ENCODE measurements at places on chromosomes 2 and 18.

DNA sequence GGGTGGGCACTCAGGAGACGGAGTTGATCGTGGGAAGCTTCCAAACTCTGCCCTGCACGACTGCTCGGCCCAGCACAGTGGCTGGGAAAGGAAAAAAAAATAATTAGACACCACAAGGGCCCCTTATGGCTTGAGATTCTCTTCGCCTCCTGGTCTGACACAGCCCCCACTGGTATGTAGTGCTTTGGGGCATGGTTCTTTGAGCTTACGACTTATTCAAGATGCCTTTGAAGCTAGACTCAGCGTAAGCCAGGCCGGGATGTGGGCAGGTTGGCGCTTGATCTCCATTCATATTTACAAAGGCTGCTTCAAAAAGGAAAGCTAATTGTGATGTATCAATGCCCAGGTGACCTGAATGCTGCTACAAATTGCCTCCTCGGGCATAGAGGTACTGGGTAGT, 50.5 kb downstream of the CXCR4 start:
- no peak for DNase-seq

DNA sequence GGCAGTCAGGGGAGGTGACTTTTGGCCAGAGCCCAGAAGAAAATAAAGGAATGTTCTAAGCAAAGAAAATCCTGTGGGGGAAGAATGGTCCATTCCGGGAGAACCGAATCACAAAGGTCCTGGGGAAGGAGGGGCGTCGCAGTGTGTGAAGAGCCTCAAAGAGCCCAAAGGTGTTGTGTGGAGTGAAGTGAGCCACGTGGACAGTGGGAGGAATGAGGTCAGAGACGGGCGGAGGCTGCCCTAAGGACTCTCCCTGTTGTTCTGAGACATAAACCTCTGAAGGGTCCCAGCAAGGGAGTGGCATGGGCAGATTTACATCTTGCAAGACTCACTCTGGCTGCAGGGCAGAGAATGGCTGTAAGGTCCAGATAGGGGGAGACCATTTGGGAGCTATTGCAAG, 91.3 kb upstream of the SEC11C start:
- DNase-seq = no peak

DNA sequence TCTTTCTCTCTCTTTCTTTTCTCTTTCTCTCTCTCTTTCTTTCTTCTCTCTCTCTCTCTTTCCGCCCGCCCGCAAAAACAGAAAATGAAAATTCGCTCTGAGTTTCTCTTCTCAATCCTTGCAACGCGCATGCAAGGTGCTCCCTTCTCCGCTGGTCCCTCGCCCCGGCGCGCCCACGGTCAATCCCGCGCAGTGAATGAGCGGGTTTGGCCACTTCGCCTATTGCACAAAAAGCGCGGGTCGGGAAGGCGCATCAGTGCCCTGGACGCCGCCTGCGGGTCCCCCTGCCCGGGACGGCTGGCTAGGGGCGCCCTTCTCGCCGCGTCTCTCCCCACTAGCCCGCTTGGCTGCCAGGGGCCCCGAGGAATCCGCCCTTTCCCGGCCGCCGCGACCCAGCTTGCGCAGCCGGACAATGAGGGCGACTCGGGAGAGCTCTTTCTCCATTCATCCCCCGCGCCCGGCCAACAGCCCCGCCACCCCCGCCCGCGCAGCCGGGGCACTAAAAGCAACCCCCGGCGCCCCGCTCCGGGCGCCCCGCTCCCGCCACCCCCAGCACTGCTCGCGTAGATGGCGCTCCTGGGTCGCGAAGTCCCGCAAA, 706 bp downstream of the LAMA1 start:
- no peak for DNase-seq

- DNase-seq = no peak
These were observed 14.8 kb downstream of the TIMM21 start for GRCh38 chr18:74163019-74163660.

DNA sequence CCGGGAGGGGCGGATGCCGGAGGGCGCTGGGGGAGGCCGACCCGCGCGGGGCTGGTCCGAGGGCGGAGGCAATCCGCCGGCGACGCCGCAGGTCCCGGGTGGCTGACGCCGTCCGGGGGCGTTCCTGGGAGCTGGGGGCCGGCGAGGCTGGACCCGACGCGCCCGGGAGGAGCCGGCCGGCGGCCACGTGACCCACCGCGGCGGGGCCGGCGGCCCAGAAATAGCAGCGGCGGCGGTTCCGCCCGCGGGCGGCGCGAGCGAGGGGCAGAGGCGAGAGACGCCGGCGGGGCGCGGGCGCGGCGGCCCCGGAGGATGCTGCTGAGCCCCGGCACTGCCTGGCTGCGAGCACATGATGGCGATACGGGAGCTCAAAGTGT, at the start of gene RAB31:
Gene RAB31, plus strand, starts transcription at position 245 of the 377 bp plus-strand sequence. Its CDS starts 105 bp downstream, at position 350.
- DNase-seq = peak; percentile 97

DNA sequence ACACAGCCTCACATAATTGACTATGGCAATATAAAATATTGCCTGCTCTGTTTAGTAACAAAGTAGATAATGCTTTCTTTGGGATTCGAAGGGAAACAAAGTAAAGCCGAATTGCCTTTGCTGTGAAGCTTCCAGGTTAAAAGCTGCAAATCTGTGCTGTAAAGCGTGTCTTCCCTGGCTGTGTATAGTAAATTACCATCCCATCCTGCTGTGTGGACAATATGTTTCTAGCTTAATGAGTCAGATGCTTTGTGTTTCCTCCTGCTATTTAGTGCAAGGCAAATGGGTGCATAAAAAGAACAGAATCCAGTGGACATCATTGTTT, 265.1 kb downstream of the SOCS6 start:
- DNase-seq = no peak

DNA sequence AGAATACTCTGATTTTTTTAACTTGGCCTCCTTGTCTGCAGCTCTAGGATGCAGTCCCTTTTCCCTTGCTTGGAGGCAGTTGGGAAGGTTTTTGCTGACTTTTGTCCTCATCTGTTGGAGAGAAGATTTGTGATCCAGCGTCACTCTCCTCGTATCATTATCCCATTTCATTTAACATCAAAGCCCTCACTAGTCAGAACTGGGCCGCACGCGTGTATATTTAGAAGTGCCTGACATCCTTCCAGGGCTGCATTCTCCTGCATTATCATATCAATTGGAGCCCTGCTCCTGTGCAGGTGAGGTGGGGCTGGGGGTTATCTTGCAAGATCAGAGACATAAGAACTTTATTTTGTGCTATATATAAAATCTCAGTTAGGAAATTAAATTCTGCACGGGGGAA, 435.1 kb upstream of the HS6ST1 start:
- DNase-seq = no peak

DNA sequence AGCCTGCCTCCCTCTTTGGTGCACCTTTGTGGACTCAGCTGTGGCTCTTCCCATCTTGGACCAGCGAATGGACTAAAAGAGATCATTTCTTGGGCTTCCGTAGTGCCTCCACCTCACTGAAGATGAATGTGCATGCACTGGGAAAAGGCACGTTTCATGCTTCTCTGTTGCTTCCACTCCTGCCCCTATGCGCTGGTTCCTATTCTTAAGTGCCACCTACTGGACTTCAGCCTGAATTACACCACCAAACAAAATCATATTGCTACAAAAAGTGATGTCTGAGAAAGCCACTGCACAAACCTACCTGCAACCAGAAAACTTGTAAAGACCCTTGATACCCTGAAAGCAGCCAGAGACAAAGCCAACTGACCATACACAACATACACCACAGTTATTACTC, 695.6 kb downstream of the TSN start:
- DNase-seq = no peak

DNA sequence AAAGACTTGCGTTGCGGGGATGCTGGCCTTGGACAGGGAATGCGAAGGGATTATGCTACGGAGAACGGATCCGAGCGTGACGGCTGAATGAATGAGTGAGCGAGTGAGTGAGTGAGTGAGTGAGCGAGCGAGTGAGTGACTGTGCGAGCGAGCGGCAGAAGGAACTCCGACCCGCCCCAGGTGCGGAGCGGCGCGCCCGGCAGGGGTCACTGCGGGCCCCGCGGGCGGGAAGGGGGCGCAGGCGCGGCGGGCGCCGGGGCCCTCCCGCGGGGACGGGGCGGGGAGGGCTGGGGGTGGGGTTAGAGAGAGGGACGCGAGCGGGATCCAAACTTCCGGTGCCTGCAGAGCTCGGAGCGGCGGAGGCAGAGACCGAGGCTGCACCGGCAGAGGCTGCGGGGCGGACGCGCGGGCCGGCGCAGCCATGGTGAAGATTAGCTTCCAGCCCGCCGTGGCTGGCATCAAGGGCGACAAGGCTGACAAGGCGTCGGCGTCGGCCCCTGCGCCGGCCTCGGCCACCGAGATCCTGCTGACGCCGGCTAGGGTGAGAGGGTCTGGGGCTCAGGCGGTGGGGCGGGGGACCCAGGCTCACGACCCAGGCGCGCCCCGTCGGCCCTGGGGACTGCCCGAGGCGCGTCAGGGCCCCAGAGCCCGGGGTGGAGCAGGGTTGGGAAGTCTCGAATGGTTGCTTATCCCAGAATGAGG, at the start of gene ITM2C:
Gene ITM2C, plus strand, starts transcription at position 338 of the 702 bp plus-strand sequence. Its CDS starts 84 bp downstream, at position 422.
- no peak for DNase-seq

- no peak for DNase-seq
These were observed 849.1 kb upstream of the CHAC2 start for GRCh38 chr2:52918551-52918950.

DNA sequence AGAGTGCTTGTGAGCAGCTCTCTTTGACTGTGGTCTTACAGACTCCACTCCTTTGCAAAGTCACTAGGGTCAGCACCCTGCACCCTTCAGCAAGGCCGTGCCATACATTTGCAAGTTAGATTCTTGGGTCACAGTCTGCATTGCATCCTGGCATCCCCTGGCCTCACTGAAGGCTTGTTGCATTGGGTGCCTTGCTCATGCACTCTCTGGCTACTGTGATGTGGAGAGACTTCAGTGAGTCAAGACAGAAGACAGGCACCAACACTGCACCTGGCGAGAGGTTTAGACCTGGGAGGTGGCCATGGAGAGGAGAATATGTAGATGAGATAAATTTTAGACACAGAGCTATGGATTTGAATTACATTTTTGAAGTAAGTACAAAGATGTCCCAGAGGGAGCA, 146.4 kb upstream of the COPS8 start:
- DNase-seq = peak; percentile 57

DNA sequence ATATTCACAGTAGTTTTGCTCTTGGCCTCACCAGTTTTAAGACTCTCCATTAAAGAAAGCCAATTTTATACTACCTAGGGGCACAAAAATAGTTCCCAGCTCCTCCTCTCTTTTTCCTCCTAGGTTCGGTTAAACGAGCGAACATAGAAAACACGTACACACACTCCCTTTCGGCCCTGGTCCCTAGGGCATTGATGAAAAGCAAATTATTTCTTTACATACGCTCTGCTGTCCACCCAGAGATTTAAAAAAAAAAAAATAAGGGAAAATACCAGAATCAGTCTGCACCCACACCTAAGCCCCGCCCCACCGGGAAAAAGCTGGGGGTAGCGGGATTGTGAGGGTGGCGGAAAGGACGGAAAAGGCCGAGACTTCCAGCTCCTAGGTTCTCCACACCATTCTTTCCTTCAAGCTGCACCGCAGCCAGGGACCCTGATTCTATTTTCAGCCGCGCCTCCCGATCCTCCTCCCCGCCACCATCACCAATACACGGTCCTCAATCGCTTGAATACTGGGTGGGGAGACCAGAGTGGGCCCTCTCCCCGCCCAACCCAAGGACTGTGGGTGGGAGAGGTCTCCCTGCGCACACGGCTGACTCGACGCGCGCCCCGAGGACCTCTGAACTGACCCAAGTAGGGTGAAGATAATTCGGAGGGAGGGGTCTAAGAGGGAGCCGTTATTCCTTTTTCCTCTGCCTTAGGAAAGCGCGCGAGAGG, 769 bp downstream of the ATF2 start:
- DNase-seq = no peak

DNA sequence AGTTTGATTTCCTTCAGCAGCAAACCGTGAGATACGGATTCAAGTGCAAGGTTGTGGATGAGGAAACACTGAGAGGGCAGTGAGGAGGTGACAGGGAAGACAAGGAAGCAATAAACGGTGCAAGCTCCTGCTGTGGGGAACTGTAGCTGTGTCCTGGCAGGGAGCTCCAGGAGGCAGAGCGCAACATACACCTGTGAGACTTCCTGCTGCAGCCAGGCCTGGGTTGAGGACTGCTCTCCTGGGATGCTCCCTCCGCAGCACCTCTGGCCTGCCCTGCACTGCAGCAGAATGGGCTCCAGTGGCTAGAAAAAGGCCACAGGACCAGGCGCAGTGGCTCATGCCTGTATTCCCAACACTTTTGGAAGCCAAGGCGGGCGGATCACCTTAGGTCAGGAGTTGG, 85.5 kb downstream of the MRO start:
- DNase-seq = no peak
